ENCODE measurements at places on chromosomes 11 and 22.
A peak's percentile ranks its signal among the peaks of the same experiment; 100 is the strongest.

- DNase-seq = no peak
Measured at GRCh38 chr11:122734848-122735496, 79.5 kb downstream of the UBASH3B start.

DNA sequence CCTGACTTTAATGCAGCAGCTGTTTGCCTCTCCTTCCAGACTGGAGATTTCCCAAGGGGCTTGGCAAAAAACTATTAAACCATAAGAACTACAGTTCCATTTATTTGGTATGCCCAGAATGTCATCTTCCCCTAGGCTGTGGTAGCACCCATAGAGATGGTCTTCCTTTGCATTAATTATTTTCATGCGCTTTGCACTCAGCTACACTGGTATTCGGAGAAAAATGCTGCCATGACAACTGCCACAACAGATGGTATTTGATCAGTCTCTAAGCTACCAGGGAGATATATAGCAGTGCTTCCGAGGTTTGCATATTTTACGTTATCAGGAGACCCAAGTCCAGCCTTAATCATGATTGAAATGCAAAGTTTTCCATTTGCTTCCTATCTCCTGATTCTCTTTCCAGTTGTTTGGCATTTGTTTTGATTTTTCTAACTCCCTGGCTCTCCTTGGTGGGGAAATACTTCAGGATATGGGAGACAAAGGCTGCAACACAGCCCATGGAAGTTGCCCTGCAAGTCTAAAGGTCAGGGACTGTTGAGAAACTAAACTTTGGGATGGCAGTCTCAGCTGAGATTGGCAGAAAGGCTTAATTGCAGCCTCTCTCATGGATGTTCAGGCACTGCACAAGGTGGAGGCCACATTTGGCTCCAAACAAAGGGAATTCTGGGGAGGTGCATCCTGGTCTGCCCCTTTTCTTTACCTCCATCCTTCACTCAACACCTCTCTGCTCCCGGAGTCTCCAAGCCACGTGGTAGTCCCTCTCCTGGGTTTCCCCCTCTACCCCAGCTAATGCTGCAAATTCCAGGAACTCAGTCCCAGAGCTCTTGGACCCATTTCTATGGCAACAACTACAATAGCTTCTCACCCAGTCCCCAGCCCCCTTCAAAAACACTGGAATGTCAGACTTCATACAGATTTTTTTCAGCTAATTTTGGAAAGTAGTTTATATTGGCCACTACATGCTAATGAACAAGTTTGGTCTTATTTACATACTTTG lies 151.8 kb downstream of the NAV2 start:
- peak; percentile 76 for DNase-seq

- DNase-seq = peak; percentile 45
Measured at GRCh38 chr11:101915791-101916291, 481 bp downstream of the ANGPTL5 start.

GRCh38 chr11:19344661-19345518 lies 104.1 kb upstream of the E2F8 start:
- peak; percentile 44 for DNase-seq

GRCh38 chr11:108863528-108863927 lies 198.7 kb downstream of the DDX10 start:
- DNase-seq = no peak

DNA sequence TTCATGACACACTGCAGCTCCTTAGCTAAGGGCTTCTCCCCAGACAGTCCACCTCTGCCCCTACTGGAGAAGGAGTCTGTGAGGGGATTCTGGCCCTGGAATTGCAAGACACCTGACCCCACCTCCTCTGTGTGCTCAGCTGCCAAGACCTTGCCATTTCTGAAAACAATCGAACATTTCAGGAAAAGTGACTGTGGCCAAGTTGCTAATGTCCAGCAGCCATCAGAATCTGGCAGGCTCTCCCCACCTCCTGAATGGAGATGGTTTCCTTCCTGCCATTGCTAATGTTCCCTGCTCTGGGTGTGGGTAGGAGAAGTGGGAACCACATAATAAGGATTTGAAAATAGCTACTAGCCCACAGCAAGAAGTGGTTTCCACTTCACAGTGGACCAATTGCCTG lies 127.2 kb upstream of the ALX4 start:
- no peak for DNase-seq

DNA sequence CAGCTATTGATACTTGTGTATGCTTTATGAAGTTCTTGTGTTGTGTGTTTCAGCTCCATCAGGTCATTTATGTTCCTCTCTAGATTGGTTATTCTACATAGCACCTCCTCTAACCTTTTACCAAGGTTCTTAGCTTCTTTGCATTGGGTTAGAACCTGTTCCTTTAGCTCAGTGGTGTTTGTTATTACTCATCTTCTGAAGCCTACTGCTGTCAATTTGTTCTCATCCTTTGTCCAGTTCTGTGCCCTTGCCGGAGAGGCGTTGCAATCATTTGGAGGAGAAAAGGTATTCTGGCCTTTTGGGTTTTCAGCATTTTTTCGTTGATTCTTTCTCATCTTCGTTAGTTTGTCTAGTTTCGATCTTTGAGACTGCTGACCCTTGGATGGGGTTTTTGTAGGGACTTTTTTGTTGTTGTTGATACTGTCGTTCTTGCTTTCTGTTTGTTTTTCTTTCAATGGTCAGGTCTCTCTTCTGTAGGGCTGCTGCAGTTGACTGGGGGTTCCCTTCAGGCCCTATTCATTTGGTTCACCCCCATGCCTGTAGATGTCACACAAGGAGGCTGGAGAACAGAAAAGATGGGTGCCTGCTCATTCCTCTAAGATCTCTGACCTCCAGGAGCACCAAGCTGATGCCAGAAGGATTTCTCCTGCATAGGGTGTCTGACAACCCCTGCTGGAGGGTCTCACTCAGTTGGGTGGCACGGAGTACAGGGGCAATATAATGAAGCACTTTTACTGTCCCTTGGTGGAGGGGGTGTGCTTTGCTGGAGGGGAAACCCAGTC lies 35.9 kb upstream of the MUC15 start:
- no peak for DNase-seq
